SK-MEL-5 (cell line): ENCODE measurements at places on chromosomes 7 and 10.

GRCh38 chr10:128710098-128710797, 584.0 kb upstream of the MKI67 start:
- no peak for DNase-seq

DNA sequence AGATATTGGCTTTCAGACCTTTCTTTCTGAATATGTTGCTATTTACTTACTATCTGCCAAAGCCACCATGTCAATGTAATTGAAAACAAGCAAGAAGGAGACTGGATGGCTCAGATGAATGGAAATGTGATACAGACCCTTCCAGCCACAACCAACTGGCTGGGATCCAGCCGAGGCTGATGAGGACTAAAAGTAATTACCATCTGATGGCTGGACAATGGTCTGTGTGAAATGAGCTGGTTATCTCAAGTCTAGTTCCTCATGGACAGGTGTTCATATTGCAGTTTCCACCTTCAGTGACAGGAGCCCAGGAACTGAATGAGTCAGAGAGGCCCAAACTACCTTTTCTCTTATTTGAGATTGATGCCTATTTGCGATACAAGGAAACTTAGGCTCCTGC, 267.5 kb downstream of the GATA3 start:
- no peak for DNase-seq

- no peak for DNase-seq
Measured at GRCh38 chr7:64611717-64612116, 48.8 kb upstream of the ZNF680 start.

DNA sequence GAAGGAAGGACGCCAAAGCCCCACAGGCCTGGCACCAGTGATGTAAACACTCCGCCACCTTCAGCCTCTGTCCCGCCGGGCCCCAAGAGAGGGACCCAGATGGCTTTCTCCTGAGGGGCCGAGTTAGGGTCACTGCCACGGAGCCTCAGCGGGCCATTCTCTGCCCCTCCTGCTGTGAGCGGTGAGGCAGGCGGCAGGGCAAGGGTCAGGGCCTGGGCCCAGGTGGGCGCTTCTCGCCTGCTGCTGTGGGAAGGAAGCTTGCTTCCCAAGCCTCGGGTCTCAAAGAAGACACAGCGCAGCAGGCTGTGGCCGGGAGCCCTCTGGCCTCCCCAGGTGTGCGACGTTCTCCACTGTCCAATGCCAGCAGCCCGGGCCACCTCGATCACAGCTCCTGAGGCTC, 84.8 kb downstream of the PROSER2 start:
- DNase-seq, result no peak

- no peak for DNase-seq
Measured at GRCh38 chr7:82080254-82080927, 310.5 kb upstream of the HGF start.

- DNase-seq, result no peak
Measured at GRCh38 chr7:129427526-129428045, 6.6 kb upstream of the STRIP2 start.

- no peak for DNase-seq
Measured at GRCh38 chr7:128954150-128954549, 16.4 kb downstream of the IRF5 start.

GRCh38 chr10:132538790-132539421, 1.3 kb downstream of the INPP5A start:
- DNase-seq, result no peak

DNA sequence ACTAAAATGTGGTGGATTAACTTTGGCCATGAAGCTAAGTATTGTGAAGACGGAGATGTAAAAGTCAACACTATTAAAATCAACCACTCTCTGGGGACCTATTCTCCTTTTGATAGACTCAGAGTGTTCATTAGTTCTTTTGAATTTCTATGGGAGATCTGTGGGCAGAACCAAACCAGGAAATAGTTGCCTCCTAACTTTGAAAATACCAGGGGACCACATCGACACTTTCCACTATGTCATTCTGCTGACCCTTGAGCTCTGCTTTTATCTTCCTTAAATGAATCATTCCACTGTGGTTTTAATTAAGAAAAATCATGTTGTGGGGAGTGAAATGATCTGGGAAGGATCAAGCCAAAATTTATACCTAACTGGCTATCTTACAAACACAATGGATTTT, 960.5 kb downstream of the GATA3 start:
- no peak for DNase-seq

DNA sequence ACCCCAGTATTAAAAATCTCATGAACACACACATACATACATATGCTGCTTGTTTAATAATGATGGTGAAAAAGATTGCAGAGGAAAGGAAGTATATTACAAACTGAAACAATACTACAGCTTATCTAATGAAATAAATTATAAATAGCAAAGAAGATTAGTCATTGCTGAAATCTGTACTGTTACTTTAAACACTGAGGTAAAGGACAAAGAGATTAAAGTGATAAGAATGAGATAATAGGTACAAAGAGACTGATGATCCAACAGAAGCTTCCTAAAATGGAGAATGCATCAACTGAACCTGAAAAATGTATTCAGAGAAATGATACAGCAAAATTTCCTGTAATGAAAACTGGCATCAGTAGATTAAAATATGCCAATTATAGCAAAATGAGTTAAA, 91.5 kb upstream of the KCND2 start:
- no peak for DNase-seq

- DNase-seq, result no peak
Measured at GRCh38 chr7:149865437-149865836, 8.3 kb upstream of the ATP6V0E2 start.

- DNase-seq, result no peak
Measured at GRCh38 chr7:51467384-51468017, 150.9 kb upstream of the COBL start.

GRCh38 chr7:13921062-13921461, 68.4 kb downstream of the ETV1 start:
- no peak for DNase-seq

DNA sequence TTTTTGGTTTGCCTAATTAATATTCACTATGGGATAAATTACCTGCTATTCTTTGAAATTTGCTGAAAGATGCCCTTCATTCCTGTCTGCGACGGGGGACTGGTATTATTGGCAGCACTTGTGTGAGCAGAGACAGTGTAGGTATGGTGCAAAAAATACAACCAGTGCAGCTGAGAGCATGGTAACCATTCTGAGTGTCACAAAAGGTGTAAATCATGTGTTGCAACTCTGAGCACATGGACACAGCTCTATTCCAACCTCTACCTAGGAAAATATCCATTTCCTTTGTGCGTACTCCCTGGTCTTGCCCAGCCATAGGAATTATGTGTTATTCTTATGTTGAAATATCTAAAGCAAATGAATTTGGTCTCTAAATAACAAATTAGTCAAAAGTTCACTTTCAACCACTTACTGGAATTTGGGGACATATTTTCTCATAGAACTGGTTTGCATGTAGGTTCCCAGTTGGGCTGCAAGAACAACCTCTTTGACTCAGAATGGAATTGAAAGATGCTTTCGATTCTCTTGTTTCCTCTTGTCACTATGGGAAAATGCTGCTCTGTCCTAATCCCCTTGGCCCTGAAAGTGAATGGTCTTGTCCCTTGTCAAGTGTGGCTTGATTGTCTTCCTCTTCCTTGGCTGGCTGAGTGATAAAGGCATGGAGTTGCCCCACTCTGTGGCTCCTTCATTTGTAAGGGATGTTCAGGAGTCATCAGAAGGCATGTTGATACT, 57.0 kb downstream of the CELF2 start:
- DNase-seq, result no peak

DNA sequence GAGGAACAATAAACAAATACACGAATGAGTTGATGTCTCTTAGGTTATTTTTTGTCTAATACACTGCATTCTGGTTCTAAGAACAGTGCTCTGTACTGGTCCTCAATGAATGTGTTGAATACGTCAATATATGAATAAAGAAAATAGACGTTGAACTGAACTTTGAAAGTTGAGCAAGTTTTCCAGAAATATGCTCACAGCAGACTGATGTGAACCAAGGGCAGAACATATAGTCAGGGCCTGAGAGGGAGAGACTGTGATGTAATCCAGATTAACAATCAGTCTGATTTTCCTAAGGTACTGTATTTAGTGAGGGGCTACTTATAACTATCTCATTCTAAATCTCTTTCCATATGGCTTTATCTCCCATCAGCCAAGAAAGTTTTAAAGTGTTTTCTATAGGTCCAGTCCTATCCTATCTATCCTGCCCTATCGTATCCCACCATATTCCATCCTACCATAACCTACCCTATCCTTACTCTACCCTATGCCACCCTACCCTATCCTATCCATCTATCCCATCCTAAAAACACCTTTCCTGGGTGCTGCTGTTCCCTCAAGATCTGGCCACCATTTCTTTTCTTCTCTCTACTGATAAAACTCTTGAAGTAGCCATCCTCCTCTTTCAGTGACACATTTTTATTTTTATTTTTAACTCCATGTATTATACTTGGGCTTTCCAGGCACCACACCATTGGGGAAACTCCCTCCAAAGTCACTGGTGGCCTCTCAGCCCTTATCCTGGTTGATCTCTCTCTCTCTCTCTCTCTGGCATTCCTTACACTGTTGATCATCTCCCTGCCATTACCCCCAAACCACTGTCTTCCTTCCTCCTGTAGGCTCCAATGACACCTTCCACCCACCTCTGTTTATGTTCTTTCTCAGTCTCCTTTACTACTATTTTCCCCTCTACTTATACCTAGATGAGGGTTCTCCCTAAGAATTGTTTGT, 212.3 kb upstream of the SLC26A5 start:
- DNase-seq, result no peak

GRCh38 chr10:86261941-86262687, 104.5 kb downstream of the GRID1 start:
- DNase-seq, result peak; percentile 49

DNA sequence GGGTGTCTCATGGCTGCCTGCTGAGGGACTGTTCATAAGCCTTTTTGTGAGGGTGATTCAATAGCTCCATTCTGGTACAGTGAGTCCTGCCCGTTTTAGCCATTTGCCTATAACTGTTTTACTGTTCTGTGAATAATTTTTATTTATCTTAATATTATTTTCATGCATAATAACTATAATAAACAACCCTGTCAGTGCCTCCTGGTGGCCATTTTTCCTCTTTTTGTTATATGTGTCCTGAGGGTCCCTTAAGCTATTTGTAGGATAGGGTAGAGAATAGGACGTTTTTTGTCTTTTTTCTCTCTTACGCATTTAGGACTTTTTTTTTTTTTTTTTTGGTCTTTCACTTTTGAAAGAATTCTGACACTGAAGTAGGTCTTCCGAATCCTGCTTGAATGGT, 2.9 kb downstream of the C1QL3 start:
- peak; percentile 16 for DNase-seq

DNA sequence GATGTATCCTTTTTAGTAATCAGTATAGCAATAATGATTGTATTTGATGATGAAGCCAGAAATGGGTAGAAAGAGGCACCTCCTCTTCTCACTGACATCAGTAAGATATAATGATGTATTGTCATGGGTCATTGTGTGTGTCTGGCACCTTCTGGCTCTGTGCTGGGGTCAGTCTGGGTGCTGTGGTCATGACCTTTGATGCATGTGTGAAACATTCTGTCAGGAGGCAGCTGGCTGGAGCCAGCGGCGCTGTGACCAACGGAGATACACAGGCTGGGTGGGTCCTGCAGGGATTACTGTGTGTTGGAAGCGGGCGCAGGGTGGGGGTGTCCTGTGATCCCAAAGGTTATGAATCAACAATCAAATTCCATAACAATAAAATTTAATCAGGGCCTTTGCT, 35.2 kb downstream of the EEPD1 start:
- DNase-seq, result no peak

- no peak for DNase-seq
Measured at GRCh38 chr7:37541810-37542443, 93.3 kb upstream of the ELMO1 start.

DNA sequence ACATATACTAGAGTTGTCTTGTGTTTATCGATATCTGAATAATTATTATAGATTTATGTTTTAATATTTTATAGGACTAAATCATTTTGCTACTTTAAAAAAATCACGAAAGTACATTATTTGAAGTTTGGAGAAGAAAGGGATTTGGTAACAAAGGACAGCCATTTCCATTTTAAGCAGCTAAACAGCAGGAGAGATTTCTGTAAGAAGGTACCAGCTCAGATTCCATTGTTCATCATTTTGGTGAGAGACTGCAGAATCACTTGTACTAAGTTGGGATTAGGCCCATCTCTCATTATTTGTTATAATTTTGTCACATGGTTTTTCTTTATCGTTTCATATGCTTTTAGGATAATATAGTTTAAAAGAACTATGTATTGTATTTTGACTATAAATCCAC, 46.7 kb downstream of the PALS2 start:
- no peak for DNase-seq

- DNase-seq, result no peak
Measured at GRCh38 chr7:78037603-78038002, 239.0 kb downstream of the PHTF2 start.

DNA sequence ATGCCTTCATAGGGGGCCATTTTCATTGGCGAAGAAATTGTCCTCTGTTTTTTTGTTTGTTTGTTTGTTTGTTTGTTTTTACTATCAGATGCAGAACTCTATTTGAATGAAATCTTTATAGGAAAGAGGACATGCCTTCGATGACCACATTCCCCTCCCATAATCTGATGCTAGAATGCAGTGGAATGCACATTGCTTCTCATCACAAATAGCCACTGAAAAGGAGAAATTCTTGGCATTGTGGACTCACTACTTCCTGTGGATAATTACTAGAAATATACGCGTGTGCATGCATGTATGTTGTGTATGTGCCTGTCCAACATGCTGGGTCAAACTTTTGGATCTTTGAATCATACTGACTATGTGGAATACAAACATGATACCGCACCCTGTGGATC, 70.5 kb upstream of the SFMBT2 start:
- no peak for DNase-seq

GRCh38 chr7:151115121-151115835, 29.0 kb downstream of the AGAP3 start:
- no peak for DNase-seq

- DNase-seq, result peak; percentile 76
Measured at GRCh38 chr10:97196223-97197029, 10.7 kb upstream of the SLIT1 start.

DNA sequence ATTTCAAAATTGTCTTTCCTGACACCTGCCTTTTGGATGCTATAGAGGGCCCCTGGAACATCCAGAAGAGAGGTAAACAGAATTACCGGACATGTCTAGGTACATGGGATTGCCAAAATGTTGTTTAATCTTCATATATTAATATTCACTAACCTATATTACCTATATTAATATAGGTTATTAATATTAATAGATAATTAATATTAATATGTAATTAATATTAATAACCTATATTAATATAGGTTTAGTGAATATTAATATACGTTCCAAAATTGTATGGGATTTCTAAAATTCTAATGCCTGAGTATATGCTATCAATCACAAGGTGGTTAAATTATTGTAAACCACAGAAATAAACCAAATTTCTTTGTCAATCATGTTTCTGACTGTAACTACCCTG, 17.4 kb downstream of the TOMM7 start:
- DNase-seq, result no peak

DNA sequence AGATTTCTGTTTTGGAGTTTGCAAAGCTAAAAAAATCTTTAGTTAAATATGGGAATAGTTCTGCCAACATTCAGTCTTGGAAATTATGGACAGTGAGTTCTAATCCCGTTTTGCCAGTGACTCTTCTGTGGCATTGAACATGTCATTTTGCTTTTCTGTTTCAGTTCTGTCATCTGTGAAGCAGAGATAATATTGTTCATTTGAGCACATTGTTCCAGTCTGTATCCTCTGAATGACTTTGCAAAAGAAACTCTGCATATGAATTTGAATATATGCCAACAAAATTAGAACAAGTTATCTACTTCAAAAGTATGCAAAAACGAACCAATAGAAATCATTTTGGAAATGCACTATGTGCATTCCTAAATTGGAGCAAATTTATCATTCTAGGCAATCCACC, 746.0 kb upstream of the POT1 start:
- no peak for DNase-seq
